Naive thymus-derived CD4-positive, alpha-beta T cell (primary cell): ENCODE measurements at places on chromosomes 11 and 22. TPM values are rescaled to one million over a fixed set of nuclear protein-coding genes. Genes with fewer than 3 reads are reported as not detected.

DNA sequence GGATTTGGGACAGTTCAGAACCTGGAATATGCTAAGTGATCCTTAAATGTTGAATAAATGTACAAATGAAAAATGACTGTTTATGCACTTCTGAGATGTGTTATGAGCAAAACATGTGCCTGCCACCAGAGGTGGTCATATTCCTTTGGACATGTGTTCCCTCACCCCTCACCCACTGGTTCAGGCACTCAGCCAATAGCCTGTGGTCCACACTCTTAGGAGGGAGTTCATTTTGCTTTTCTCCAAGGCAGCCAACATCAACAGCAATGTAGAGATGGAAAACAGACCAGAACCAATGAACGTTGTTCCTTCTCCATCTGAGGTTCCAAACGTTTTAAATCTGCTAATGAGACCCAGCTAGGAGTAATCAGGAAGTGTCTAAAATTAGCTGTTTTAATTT lies 44.0 kb downstream of the RPUSD4 start:
- H3K36me3 ChIP-seq: no peaks in the 10 kb centered on the region
- H3K4me3 ChIP-seq: no peak overlapping the region
- no peaks in the 10 kb centered on the region for H3K4me1 ChIP-seq
- no peak for DNase-seq
- no peak overlapping the region for H3K27ac ChIP-seq
- no peaks in the 10 kb centered on the region for H3K27me3 ChIP-seq

- no peaks in the 10 kb centered on the region for H3K36me3 ChIP-seq
- H3K4me1 ChIP-seq: peaks cover 12% of the 10 kb centered on the region
- no peak for DNase-seq
- H3K27ac ChIP-seq: no peak overlapping the region
These were observed 5.4 kb downstream of the SLC35E4 start for GRCh38 chr22:30640839-30641430.

KLHL22 gene
- total RNA-seq: 42.0 TPM

DNA sequence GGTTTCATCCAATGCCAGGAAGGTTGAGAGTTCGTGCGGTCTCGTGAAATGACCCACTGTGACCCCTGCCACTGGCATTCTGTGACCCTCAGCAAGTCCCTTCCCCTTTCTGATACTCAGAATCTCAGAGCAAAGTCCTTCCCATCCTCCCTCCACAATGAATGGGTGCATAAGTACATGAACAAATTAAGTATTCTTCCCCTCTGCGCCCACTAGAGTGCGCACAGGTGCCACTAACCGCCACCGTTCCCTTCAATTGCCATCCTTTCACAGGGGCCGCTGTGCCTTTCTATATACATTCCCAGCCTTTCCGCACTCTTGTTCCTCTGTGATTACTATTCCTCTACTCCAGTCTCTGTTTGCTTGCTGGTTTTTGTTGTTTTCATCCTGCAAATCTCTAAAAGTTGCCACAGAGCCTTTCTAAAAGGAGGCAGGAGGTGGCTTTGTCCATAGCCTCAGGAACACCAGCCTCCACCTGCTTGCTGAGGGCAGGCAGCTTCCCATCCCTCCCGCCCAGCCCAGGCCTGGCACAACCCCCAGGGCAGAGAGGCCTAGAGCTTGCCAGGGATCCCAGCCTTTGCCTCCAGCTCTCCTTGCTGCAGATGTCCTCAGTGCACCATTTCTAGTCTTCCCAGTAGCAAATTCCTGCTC lies 6.7 kb upstream of the AP1B1 start:
- no peak overlapping the region for H3K27ac ChIP-seq
- H3K27me3 ChIP-seq: no peaks in the 10 kb centered on the region
- no peak overlapping the region for H3K4me3 ChIP-seq
- peak; percentile 55 for DNase-seq

DNA sequence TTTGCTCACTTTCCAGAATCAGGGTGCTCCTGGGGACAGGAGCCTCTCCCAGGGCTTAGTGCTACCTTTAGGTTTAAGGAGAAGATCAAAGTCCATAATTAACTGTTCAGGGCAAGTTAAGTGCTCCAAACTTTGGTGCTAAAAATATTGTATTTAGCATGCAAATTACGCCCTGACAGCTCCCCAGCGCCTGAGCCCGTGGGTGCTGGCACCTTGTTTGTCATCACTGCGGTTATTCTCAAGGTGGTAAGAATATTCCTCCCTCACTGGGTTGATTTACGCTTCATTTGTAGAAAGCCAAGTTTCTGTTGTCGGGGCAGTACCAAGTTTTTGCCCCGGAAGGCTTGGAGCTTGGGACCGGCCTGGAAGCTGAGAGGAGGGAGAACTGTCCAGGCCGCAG lies 21.3 kb downstream of the ANKK1 start:
- no peaks in the 10 kb centered on the region for H3K36me3 ChIP-seq
- no peak overlapping the region for H3K27ac ChIP-seq
- no peak overlapping the region for H3K4me3 ChIP-seq
- no peaks in the 10 kb centered on the region for H3K4me1 ChIP-seq
- H3K27me3 ChIP-seq: no peaks in the 10 kb centered on the region

GRCh38 chr22:37925767-37926166 lies 19.7 kb downstream of the MICALL1 start:
- H3K27me3 ChIP-seq: no peaks in the 10 kb centered on the region
- DNase-seq: no peak
- no peaks in the 10 kb centered on the region for H3K4me1 ChIP-seq
- no peaks in the 10 kb centered on the region for H3K36me3 ChIP-seq
- no peak overlapping the region for H3K27ac ChIP-seq
- no peak overlapping the region for H3K4me3 ChIP-seq

TTC28 gene
- 5.1 TPM for total RNA-seq

SCGB1D2 gene
- not detected in 2 replicates for total RNA-seq

DNA sequence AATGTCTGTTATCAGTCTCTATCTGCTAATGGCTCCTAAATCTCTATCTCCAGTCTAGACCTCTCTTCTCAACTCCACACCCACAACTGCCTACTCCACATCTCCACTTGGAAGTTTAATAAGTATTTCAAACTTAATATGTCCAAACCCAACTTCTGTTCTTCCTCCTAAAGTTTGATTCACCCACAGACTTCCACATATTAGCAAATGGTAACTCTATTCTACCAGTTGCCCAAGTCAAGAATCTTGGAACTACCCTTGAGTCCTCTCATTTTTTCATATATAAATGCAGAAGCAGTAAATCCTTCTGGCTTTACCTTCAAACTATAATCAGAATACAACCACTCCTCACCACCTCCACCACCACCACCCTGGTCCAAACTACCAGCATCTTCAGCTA lies 6.7 kb upstream of the JAML start:
- H3K4me3 ChIP-seq: no peak overlapping the region
- H3K27ac ChIP-seq: no peak overlapping the region
- H3K36me3 ChIP-seq: no peaks in the 10 kb centered on the region
- no peaks in the 10 kb centered on the region for H3K27me3 ChIP-seq
- DNase-seq: no peak

GRCh38 chr11:64747961-64748665 lies 4.2 kb upstream of the RASGRP2 start:
- H3K4me3 ChIP-seq: no peak overlapping the region
- no peaks in the 10 kb centered on the region for H3K36me3 ChIP-seq
- H3K27me3 ChIP-seq: no peaks in the 10 kb centered on the region

GRCh38 chr11:116707746-116708145 lies 65.0 kb downstream of the BUD13 start:
- DNase-seq: no peak
- no peaks in the 10 kb centered on the region for H3K36me3 ChIP-seq
- no peak overlapping the region for H3K4me3 ChIP-seq
- H3K27me3 ChIP-seq: no peaks in the 10 kb centered on the region
- H3K27ac ChIP-seq: no peak overlapping the region
- H3K4me1 ChIP-seq: no peaks in the 10 kb centered on the region
